MG63 (cell line): ENCODE measurements at places on chromosomes 6 and 20. TPM values are rescaled to one million over a fixed set of nuclear protein-coding genes. Genes with fewer than 3 reads are reported as not detected.

Gene HEY2
- not detected in 2 replicates for total RNA-seq

DNA sequence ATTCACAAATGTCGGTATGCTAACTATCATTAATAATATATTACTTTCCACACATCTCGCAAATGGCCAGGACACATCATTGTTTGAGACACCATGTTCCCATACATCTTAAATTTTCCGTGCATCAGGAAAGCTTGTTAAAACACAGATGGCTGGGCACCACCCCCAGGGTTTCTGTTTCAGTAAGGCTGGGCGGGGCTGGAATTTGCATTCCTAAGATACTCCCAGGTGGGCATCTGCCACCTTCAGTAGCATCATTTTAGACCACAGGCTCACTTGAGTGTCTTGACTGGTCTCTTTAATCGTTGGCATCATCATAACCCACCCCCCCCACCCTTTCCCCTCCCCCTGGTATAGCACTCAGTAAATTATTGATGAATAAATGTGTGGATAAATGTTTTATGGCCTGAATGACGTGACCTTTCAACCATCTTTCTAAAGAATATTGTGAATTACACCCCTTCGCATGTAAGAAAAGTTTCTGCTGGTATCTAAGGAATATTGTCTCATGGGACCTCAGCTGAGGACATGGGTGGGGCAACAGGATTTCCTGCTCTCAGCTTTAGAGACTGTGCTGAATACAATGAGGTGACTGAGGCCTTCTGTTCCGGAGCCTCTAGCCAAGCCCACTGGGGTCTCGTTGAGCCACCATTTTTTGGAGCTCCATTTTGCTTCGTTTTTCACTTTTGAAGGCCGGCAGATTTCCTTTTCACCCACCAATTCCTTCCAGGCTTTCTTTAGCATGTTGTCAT lies 124.1 kb upstream of the NEDD9 start:
- no peak for DNase-seq

DNA sequence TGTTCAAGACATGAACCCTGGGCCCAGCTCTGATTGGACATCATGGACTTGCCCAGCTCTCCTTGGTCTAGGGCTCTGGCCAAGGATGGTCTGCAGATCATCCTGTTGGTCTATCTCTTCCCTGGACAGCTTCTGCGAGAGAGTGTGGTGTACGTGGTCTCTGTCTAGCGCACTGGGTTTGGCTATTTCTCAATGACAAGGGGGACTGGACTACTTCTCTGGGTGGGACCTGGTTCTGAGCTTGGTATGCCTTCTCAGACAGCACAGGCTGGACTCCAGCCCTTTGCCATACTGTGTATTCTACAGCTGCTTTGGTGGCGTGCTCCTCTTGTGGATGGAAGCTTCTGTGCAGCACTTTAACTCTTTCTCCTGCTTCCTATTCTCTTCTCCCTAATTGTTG lies 8.5 kb upstream of the RAET1E start:
- DNase-seq = no peak

DNA sequence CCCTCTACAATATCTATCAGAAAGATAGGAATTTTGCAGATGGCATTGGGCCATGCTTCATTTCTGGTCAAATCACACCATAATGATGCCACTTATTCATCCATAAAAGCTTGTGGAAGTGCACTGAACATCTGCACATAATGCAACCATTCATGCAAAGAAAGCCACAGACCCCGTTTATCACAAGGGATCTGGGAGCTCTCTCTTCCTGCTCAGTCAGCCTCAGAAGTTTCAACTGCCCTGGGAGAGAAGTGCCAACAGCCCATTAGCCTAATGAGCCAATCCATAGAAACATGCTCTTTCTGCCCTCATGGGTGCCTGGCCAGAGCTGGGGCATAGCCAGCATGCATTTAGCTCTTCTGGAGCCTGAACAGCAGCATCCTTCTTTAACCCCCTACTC lies 85.8 kb downstream of the SLC35F1 start:
- no peak for DNase-seq

- no peak for DNase-seq
Observed at GRCh38 chr6:147874322-147874721, 365.8 kb downstream of the SAMD5 start.

GRCh38 chr20:4787069-4787468 lies 65.4 kb downstream of the PRND start:
- DNase-seq = peak; percentile 28
